ENCODE measurements at places on chromosomes 4 and X.

DNA sequence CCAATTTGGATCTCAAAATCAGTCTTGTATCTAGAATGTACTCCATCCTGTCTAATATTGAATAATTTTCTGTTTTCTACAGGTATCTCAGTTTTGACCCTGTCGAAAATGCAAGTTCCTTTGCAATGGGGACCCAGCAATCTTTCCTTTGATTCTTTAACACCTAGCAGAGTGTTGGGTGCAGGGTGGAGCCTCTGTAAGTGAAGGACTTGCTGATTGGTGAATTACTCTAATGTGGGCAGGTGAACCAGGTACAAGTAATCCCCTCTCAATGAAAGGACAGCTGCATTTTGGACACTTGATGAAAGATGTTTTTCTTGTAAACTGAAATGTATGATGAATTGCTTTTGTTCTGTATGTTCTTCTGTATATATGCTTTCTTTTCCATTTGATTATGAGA is 54.9 kb downstream of the NWD2 start:
- DNase-seq, result no peak

- DNase-seq, result no peak
Measured at GRCh38 chr4:48334900-48335384, 6.4 kb upstream of the SLAIN2 start.

- DNase-seq, result peak; percentile 23
Measured at GRCh38 chr4:183445097-183445428, 627 bp downstream of the CDKN2AIP start.

GRCh38 chrX:45849261-45849862 is 648.7 kb upstream of the DIPK2B start:
- DNase-seq, result no peak

- peak; percentile 15 for DNase-seq
Measured at GRCh38 chr4:108492816-108493595, 127.4 kb upstream of the RPL34 start.

DNA sequence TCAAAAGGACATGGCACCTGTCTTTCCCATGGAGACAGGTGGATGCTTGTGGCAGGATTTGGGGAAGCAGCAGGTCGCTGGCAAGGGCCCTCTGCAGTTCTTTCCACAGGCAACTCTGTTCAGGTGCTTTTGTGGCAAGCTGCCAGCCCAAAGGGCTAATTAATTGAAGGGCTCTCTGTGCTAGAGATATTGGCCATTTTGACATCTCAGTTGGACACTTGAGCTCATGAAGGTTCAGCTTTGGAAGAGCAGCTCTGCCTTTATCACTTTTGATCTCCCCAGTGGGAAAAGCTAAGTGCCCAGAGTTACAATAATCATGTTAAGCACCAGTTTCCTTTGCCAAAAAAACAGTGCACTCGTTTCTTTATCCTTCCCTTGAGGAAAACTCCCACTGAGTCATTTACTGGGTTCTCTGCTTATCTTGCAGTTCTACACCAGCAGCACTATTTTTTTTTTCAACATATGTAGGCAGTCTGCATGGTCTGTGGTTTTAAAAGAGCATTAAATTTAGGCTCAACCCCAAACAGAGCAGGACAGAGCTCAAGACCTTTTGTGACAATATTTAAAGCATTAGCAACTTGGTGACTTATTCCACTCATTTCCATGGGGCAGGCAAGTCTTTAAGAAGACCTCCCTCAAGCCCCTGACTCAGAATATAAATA is 336.4 kb upstream of the RASGEF1B start:
- no peak for DNase-seq

GRCh38 chr4:113614414-113614813 is 147.1 kb downstream of the CAMK2D start:
- DNase-seq, result no peak

DNA sequence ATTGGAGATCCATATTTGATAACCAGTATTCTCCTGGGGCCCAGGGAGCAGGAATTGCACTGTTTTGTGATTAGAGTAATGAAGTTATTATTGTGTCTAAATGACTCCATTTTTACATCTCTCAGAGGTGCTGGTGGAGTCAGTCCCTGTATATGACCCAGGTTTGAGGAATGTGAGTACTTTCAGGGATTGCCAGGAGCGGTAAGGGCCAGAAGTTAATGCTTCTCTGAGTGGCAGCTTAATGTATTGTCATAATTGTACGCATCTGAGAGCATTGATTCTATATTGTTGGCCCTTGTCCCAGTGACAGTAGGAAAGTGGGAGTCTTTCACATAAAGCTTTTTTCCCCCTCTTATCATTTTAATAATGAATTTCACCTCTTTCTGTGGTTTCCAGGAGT is 146.2 kb downstream of the GATB start:
- DNase-seq, result no peak

DNA sequence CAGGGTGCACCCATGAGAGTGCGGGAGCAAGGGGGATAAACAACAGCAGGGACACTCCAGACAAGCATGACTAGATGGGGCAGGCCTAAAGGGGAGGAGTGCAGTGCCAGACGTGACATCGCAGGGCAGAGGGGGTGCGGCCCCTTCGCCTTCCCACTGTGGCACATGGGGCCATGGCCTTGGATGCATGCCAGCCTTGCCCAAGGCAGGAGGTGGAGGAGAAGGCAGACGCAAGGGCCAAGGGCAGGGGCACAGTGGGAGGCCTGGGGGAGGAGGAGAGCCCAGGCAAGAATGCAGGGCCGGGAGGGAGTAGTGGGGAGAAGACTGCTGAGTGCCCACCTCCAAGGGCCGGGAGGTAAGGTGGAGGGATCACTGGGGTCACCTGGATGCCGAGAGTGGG is 21.6 kb downstream of the PNMA6E start:
- no peak for DNase-seq

DNA sequence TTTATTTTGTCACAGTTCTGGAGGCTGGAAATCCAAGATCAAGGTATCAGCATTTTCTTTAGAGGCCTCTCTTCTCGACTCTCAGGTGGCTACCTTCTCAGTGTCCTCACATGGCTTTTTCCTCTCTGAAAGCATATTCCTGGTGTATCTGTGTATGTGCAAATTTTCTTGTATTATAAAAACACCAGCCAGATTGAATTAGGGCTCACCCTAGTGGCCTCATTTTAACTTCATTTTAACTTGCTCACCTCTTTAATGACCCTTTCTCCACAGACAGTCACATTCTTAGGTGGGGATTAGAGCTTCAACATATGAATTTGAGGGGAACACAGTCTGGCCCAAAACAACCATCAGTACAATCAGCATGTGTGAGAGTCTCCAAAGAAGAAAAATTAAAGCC is 542.4 kb upstream of the FAM241A start:
- no peak for DNase-seq

DNA sequence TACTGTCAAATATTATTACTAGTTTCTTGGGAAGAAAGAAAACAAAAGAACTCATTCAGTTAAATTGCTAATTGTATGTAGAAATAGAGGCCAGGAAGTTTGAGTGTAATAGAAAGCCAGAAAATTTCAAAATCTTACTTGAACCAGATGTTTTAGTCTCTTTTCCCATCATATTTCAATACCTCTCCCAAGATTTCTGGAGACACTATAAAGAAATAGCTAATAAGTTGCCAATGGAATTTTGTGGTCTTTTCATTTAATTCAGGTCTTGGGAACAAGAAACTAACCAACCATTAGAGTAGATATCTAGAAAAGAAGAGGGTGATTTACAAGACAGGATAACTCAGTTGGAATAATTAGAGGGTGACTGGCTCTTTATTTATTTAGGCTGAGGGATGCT is 112.2 kb downstream of the AGTR2 start:
- DNase-seq, result no peak

DNA sequence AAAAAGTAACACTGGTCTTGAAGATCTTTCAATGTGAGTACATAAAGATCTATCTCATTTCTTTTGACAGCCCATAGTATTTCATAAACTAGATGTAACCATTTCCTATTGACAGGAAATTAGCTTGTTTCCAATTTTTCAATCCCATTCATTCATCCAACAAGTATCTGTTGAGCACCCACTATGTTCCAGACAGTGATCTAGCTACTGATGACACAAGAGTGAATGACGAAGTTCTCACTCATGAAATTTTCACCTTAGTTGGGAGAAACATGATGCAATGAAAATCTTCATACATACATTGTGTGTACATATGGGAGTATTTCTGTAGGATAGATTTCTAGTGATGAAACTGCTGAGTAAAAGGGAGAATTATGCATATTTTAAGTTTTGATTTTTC is 1.7 kb downstream of the CD38 start:
- DNase-seq, result no peak

GRCh38 chr4:110106931-110107296 is 91.5 kb downstream of the ELOVL6 start:
- DNase-seq, result no peak

DNA sequence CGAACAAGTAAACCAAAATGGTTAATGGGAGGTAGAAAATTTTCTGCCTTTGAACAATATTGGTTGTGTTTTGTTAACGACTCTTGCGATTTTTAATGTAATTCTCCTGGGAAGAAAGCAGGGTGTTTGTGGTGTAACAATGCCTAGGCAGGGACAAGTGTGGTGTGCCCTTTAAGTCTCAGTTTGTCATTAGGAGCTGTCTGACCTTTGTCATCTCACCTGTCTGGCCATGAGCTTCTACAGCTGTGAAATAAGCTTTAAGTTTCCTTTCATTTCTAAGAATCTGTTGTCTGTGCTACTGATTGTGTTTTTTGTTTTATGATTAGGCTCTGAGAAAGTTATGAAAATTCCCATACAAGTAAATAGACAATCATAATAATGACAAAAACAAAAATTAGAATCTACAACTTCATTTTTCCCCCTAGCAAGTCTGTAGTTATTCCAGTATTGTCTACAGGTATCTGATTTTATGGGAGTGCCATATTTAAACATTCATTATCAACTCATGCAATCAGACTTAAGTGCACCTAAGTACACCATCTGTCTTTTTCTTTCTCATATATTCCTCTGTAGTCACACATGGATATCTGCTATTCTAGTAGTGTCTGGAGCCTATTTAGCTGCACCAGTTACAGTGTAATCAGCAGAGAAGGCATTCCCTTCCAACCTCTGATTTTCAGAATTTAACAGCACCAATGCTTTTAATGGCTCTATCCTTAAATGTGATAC is 203.5 kb downstream of the PPARGC1A start:
- DNase-seq, result no peak

- DNase-seq, result no peak
Measured at GRCh38 chrX:11704725-11705495, 39.2 kb upstream of the ARHGAP6 start.

GRCh38 chr4:75699299-75699698 is 25.1 kb upstream of the USO1 start:
- DNase-seq, result no peak

- DNase-seq, result no peak
Measured at GRCh38 chr4:173189117-173189693, 20.6 kb downstream of the GALNT7 start.

GRCh38 chr4:61427099-61427817 is 227.1 kb downstream of the ADGRL3 start:
- no peak for DNase-seq

DNA sequence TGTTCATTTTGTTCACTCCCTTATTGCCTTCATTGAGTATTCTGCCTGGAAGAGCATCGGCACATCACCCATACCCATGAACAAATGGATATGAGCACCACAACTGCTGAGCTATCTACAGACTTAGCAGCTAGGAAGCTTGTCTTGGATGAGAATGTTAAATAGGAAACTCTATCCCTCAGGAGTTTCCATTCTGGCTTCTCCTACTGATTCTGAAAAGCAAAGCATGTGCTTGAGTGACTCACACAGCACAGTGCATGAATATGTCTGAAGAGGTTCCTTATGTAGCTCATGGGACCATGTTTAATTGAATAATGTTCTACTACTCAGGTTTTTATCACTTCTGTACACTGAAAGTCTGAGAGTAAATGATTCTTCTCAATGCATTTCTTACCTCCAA is 57.3 kb upstream of the MXRA5 start:
- DNase-seq, result no peak

DNA sequence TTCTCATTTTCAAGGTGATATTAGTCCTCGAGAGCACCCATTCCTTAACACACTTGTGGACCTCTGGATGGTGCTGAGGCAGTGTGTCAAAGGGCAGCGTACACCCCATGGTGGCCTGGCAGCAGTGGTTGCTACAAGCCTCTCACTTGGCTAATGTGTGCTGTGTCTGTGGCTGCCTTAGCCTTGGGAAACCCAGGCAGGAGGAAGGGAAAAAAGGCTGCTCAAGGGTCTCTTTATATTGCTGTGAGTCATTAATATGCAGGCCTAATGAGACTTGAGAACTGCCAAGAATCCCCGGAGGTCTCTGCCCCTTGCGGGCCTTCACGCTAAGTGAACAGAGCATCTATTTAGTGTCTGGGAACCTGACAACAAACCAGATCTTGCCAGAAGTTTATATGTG is 7.0 kb downstream of the PCDH10 start:
- DNase-seq, result no peak

DNA sequence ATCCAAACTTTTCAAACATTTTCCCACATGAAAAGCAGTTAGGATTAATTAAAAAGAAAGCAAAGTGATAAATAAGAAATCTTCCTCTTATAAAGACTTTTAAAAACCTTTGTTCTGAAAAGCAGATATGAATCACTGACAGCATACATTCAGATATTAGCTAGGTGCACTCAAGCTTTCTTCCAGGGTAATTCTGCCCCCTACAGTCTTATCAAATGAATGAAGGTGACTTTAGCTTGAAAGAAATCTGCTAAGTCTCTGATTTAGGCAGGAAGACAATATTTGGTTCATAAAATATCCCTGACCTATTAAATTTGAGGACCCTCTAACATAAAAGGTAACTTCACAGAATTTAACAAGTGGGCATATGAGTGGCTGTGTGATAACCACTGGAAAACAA is 209.1 kb upstream of the FAM47A start:
- no peak for DNase-seq

GRCh38 chr4:113457886-113458285 is 303.7 kb downstream of the CAMK2D start:
- DNase-seq, result no peak

DNA sequence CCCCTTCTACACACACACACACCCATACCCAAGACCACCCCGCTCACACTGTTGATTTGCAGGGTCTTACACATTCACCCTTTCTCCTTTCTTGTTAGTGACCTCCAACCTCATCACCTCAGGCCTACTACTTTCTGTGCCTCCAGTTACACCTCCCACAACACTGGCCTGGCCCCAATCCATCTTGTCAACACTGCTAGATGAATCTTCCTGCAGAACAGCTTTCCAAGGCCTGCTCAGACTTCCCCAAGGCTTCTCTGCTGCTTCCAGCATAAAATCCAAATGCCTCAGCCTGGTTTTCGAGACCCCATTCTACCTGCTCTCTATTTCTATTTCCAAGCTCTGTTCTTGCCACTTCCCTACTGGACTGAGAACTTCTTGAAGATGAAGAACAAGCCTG is 79.9 kb downstream of the NHSL2 start:
- DNase-seq, result no peak

DNA sequence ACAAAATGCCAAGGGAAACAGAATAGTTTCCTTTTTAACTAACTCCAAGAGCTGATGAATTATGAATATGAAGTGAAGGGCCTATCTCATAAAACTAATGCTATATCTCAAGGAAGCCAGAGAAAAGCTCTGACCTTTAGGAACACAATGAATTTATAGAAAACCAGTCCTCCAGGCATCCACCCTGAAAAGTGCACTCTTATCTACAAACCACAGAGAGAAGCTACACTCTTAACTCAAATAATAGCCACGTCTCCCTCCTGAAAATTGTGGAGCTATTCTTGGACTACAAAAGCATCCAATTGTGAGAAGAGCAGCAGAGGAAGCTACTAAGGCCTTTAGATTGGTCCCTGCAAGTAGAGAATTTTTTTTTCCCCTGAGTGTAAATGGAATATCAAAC is 253.9 kb downstream of the IL15 start:
- DNase-seq, result no peak

Measured in progenitor cell of endocrine pancreas (in vitro differentiated cells).